Pons (tissue), 1 donor: ENCODE measurements at places on chromosomes 1 and 21.

DNA sequence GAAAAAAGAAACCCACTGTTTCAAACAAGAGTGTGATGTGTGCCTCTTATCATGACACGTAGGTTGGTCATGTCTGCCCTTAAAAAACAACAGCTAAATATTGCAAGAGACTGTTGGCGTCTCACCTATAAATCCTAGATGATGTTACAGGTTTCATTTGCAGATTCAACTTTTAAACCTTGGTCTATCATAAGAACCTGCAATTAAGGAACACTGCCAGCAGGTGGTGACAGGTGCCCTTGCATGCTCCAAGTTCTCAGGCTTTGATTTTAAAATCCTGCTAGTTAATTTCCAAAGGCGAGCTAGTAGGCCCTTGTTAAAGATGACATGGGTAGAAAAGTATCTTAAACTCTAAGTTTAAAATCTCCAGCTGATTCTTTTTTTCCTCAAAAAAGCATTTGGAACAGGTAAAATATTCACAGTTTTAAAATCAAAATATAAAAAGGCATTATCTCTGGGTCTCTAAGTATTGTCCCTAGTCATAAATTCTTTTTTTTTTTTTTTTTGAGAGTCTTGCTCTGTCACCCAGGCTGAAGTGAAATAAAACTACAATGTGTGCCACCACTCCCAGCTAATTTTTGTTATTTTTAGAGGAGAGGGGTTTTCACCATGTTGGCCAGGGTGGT, 39.1 kb downstream of the CLSTN1 start:
- peak; percentile 38 for DNase-seq

DNA sequence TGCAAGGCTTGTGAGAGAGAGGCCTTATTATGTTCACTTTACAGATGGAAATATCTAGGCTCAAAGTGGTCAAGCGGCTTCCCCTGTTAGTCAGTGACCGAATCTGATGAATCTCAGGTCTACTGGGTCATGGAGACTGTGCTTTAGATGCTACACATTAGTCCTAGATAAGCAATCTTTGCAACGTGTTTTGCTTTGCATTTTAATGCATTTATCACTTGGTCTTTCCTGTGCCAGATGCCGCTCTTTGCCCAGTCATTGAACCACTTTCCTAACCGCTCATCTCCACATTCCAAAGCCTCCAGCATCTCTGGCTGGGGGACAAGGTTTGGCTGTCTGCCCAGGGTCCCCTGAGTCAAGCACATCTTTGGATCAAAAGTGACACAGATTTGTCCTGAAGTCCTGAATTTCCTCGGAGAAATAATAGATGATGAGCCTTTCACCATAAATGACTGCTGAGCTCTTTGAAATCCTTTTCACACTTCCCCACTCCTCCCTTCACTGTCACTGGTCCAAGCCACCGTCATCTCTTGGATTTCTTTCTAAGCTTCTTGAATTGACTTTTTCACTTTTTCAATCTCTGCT, 96.0 kb upstream of the USP24 start:
- DNase-seq, result no peak

DNA sequence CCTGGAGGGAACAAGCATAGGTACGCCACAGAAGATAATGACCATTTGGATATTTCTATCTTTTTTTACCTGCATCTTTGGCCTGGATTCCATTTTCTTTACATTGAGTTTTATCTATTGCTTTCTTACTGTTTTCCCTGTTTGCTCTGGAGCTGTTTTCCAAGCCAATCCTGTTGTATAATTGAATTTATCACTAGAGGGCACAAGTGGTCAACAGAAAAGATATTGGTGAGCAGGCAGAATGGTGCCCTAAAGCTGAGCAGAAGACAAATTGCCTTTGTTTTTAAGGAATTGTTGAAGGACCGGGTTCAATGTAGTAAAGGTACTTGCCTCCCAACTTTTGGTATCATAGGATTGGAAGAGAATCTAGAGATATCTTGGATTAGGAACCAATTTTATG, 152.8 kb downstream of the PPP1R12B start:
- DNase-seq, result peak; percentile 77

DNA sequence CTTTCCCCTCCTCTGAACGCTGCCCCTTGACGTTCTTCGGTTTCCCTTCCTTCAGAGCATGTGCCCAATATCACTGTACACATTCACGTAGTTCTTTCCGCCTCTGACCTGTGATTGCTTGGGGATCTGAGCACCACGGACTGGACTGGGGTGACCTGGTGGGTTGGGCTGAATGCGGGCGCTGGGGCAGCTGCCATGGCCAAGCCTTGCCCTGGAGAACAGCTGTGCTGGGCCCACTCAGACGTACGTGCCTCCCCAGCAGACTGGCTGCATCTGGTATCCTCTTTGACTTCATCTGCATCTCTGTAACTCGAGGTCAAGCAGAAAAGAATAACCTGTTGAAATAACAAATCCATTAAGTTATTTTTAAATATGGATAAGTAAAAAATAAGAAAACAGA, 35.1 kb upstream of the DISC1 start:
- no peak for DNase-seq

GRCh38 chr21:41925767-41926116, 28.1 kb downstream of the C2CD2 start:
- peak; percentile 48 for DNase-seq

DNA sequence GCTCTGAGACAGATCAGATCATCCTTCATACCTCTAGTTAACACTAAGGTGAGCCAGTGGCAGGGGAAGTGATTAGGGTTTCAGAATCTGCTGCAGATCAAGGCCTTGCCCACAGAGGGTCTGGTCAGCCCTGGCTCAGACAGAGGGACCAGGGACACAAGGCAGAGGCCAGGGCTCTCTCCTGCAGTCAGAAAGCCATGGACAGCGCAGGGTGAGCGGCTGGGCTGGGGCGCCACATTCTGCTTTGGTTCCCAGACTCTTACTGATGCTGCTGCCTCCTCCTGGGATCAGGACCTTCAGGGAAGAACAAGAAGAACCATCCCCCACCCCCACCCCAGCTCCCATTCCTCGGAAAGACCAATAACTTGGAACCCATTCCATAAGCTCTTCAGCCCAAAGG, 43.1 kb downstream of the GPR161 start:
- DNase-seq, result no peak

GRCh38 chr1:200921571-200922110, 26.9 kb downstream of the INAVA start:
- DNase-seq, result no peak

- no peak for DNase-seq
Observed at GRCh38 chr1:163388970-163389369, 67.2 kb downstream of the NUF2 start.

DNA sequence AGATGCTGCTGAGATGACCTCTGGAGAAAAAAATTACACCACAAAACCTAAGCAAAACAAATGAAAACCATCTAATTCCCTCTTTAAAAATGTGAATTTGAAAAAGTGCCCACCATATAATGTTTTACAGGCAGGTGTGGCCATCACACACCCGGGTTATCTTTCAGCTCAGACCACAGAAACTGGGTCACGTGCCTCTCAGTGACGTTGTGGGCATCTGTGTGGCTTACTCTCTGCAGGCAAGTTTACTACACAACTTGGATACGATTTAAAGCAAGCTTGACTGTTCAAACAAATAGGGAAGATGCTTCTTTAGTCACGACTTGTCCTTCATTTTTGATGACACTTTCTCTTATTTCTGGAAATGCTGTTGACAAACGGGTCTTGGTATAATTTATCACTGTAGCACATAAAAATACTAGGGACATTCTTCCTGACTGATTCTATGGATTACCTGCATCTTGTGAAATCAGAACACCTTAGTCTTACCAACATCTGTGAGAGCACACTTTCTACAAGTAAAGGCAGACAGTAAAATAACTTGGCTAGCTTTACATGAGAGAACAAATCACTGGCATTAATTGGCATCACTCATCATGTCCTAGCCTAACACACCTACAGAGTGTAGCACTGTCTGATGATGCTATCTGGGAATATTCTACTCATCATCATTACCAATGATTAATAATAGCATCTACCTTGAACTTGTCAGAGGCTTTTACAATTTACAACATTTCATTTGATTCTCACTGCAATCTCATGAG, 89.3 kb upstream of the EDEM3 start:
- DNase-seq, result no peak

GRCh38 chr1:16302709-16303627, 49.3 kb downstream of the FBXO42 start:
- DNase-seq, result no peak

GRCh38 chr21:41682719-41683179, 84.1 kb downstream of the RIPK4 start:
- no peak for DNase-seq

DNA sequence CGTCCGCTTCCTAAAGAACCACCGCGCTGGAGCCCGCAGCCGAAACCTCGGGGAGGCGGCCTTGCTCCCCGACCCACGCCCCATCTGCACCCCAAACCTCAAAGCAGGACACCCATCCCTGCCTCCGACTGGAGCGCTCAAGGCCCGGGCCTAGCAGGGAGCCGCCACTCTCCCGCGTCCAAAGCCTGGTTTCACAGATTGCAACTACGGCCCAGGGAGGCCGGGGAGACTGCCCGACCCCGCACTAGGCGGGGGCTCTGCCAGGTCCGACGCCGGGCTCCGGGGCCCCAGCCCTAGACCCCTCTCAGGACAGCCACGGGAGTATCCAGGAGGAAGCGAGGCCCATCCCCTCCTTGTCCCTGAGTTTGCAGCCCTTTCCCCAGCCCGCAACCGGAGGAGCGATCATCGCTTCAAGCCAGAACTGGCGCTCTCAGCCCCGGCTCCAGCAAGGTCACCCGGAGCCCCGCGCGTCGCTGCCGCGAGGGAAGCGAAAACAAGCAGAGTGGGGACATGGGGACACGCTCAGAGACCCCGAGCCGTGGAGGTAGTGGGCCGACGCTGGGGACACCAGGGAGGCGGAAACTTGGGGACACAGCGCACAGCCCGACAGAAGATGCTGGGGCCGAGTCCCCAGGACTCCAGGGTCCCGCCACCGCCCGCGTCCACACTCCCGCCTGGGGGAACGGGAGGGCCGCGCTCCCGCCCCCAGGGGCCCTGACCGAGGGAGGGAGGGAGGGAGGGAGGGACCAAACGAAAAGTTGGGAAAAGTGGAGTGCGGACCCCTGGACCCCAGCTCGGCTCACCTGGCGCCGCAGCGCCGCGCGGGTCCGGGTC, 433 bp downstream of the TMEM200B start:
- DNase-seq, result no peak

DNA sequence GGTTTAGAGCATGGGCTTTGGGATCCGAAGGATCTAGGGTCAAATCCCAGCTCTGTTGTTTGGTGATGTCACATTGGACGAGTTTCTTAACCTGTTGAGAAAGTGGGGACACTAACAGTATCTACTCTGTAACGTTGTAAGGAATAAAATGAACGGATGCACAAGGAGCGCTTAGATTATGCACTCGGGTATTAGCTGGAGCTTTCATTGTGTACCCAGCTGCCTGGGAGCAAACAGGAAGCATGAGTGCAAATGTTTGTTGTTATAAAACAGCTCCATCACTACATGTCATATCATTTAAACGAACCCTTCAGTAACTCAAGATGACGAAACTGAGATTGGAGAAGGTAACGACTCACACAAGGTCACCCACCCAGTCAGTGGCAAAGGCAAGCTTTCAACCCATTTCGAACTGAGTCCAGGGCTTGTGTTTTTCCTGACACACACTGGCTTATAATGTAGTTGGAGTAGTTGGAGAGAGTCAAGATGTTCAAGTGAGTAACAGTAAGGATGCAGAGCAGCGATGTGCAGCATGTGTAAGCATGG, 16.2 kb upstream of the SLC6A17 start:
- no peak for DNase-seq

DNA sequence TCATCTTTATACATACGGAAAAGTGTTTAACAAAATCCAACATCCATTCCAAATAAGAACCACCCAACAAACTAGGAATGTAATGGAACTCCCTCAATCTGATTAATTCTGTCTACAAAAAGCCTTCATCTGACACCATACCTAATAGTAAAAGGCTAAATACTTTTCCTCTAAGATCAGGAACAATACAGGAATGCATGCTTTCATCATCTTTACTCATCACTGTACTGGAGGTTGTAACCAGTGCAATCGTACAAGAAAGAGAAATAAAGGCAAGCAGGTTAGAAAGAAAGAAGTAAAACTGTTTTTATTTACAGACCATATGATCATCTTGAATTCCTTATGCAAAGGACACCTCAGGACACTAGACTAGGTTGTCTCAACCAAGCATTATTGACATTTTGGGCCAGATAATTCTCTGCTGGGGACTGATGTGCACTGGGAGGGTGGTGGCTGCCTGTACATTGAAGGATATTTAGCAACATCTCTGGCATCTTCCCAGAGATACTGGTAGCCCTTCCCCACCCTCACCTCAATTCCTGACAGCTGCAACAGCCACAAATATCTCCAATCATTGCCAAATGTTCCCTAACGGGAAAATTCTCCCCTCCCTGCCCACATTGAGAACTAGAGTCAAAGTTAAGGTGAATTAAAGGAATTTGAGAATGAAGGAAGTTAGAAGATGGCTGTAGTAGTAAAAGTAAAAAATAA, 30.6 kb upstream of the INSL5 start:
- no peak for DNase-seq

DNA sequence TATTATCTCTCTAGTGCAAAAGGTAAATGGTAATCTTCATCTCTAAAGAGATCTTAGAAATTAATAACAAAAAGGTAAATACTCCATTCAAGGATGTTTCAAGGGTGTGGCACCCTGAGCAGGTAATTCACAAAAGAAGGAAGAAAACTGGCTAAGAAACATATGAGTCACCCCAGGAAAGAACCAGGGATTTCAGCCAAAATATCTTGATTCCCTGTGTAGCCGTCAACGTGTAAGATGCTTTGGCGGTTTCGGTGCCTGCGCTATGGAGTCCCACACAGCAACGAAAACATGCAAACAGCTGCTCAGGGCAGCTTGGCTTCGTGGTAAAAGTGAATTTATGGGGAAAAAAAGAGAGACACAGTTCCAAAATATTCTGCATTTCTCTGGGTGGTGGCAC, 3.7 kb downstream of the ITGB2 start:
- no peak for DNase-seq

GRCh38 chr1:63612971-63613370, 19.8 kb downstream of the PGM1 start:
- no peak for DNase-seq

DNA sequence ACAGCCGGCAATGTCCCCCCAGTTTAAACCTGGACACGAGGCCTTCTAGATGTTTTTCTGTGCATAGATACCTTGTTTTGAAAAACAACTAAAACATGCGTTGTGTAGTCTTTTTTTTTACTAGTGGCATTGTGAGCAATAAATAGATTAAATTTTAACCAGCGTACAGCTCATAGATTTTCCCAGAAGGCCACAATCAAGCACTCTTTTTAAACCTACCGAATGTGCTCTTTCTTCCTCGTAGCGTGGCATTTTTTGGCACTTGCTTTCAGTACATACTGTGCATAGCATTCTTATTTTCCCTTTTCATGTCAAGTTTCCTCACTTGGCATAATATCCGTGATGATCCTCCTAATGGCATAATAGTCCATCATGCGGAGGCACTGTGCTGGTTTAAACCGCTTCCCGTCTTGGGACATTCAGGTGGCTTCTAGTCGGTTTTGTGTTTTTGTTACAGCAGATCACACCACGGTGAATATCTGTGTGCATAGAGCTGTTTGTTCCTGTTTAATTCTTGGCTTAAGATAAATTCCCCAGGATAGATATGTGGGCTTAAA, 95.3 kb downstream of the PDE9A start:
- no peak for DNase-seq

- DNase-seq, result peak; percentile 93
Observed at GRCh38 chr1:156146020-156146768, 7.2 kb upstream of the SEMA4A start.
